ENCODE measurements at places on chromosomes 5 and 9.

DNA sequence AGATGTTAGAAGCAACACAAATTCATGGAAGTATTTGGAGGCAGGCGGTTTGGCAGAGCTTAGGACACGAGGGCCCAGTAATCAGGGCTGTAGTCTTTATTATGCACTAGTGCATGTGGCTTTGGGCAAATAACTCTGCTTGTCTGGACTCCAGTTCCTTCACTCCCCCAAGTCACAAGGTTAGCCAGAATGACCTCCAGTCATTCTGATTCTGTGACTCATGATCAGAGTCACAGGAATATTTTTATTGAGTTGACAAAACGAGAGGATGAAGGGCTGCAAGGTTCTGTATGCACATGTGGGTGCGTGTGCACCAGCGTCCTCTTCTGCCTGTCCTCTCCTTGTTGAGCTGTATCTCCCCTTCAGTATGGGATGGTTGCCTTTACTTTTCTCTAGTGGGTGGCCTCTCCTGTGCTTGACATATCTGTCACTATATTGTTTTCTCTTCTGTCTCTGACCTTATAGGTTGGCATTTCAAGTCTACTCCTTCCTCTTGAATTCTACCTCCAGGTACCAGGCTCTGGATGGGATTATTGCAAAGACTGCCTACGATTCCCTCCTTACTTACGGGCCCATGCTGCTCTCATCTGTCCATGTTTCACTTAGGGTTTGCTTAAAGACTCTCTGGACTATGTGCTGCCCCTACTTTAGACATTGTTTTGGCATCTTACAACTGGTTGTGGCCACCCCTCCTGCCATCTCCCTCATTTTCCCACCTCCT lies 94.6 kb downstream of the KDM4C start:
- no peak for DNase-seq

DNA sequence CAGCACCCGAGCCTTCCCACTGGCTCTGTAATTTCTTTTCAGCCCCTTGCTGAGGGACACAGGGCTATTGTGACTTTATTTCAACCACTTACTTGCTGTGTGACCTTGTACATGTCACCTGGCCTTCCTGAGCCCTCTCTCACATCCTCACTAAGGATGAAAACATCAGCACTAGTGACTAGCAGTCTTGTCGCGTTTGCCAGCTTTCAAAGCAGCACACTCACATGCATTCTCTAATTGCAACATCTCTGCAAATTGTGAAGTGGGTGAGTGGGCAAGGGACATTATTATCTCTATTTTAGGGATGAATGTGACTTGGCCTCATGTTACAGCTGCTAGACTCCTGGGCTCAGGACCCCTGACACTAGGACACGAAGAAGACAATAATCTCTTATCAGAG lies 144.5 kb downstream of the SEC61B start:
- DNase-seq = no peak

DNA sequence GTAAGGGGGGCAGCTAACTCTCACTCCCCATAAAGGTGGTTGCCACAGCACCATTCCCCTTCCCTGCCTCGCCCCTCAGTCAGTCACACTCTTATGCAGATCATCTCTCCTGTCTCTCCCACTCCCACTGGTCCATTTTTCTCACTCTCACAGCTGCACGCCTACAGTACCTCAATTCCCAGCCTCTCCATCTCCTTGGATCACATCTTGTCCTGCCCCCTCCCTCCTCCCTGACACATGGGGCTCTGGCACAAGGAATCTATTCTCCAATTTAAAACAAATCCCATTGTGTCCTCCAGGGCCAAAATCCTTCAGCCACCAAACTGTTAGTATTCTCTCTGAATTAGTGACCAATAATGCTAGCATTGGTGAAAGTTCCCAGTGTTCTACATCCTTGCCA lies 114.4 kb downstream of the AUH start:
- no peak for DNase-seq

DNA sequence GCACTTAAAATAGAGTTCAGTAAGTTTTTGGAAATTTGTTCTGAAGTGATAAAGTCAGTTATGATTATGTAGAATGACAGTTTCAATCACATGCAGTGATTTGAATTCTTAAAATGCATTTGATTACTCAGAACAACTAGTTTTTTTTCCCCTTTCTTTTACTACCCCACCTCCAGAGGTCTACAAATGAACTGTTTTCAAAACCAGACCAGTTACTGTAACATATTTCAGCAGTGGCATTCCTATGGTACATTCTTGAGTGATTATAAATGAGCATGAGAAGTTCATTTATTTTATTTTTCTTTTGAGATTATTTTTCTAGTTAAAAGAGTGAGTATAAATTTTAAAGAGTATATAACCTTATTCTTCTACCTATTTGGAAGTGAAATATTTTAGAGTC lies 71.6 kb downstream of the NNT start:
- DNase-seq = no peak

DNA sequence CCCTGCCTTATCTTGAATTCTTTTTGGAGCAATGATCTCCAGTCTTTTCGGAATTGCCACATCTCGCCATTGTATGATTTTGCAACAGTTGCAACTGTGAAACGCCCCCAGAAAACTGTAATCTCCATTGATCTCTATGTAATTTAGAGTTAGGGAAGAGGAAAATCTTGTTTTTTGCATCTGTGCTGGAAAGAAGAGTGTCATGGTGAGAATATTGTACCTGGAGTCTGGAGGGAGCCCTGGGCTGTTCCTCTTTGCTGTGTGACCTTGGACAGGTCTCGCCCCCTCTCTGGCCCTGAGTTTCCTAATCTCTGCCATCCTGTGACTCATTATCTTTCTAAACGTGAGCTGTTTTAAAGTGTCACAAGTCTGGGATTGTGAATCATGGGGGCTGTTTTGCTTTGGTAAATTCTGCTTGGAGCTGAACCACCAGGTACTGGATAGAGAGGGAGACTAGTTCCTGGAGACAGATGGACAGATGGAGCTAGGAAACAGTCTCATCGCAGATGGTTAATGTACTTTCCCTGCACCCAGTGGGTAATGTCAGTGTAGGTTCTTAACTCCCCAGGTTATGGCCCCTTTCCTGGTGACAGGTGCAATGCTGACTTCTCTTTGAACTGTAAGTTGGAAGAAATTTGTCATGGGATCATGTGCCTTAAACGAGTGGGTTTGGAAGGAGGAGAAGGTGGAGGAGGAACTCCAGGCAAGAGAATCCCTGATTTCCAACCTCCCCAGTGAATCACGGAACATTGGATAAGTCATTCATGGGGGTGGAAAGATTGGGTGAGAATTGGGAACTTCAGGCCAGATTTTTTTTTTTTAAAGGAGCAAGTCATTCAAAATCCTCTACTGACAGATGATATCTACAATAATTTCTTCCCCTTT lies 19.6 kb downstream of the PPARGC1B start:
- DNase-seq = no peak

DNA sequence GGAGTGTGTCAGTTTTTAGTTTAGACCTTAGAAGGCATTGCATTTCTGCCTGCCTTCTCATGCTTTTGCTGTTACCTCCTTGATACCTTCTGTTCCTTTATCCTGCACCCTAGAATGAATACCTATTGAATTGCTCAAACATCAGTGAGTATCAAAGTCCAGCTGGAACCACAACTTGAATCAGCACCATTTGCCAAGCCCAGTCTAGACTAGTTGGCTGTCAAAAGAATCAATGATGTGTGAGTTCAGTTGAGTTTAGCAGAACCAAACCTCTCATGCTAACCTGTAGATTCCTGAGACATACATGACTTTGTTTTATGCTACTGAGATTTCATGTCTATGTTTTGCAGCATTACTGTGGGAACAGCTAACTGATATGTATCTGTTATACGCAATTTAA lies 116.6 kb downstream of the FAM170A start:
- DNase-seq = no peak

DNA sequence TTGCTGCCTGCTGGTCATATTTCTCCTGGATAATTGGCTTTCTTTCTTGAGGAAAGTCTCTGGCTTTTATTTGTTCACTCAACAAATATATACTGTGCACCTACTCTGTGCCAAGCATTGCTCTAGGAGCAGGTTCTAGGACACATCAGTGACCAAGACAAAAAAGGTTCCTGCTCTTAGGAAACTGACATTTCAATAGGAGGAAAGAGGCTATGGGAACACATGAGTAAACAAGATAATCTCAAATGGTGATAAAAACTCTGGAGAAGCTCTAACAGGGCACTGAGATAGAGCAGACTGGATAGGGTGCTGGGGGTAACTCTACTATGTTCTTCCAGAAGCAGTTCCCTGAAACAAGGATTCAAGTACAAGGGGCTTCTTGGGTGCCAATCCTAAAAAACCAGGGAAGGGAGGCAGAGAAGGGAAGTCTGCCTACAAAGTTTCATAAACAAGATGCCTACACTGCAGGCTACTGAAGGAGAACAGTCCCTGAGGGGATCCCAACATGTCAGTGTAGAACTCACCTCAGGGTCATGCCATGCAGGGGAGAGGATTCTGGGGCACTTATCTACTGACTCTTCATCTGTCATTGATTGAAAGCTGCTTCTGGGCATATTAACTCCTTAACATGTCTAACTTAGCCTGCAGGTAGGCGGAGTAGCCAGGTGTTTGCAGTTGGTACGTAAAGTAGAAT lies 181.3 kb downstream of the GRIA1 start:
- DNase-seq = no peak

GRCh38 chr9:133633681-133634080 lies 2.5 kb upstream of the DBH start:
- peak; percentile 71 for DNase-seq

DNA sequence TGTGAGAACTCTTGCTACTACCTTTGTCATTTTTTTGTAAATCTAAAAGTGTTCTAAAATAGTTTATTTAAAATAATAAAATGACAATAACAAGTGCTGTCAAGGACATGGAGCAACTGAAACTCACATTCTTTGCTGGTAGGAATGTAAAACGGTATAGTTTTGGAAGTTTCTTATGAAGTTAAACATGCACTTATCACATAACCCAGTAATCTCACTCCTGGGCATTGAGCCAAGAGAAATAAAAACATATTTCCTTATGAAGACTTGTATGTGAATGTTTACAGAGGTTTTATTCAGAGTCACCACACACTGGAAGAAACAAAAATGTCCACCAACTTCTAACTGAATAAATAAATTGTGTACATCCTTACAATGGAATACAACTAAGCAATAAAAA lies 46.0 kb upstream of the COL15A1 start:
- no peak for DNase-seq

- no peak for DNase-seq
Observed at GRCh38 chr5:75616971-75617621, 5.8 kb downstream of the ANKDD1B start.

DNA sequence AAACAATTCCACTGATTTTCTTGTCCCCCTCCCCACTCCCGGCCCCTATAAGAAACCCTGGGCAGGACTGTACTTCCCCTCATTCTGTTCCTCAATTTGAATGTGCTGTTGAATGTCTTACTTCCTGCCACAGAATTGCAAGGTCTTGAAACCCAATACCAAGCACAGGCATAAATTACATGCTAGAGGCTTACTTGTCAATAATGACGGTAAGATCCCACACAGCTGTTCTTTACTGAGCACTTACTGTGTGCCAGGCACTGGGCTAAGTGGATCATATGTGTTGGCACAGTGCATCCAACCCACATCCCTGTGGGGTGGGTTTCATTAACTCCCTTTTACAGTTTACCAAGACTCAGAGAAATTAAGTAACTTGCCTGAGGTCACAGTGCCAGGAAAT lies 63.4 kb downstream of the MVB12B start:
- no peak for DNase-seq

DNA sequence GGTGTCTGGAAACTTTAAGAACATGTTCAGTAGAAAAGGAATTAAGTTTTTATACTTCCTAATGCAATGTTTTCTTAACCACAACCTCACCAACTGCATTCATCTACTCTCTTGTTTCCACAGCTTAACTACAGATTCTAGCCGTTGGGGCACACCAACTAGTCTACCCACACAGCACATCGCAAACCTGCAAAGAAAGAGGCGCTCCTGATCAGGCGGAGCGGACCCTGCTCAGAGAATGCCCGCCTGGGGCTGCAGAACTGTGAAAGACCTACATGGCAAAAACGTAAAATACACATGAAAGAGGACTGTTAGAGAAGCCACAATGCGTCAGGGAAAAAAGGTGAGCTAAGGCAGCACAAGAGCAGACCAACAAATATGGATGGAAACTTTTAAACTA lies 75.4 kb upstream of the RAPGEF6 start:
- DNase-seq = no peak

GRCh38 chr5:157533011-157533481 lies 42.5 kb downstream of the ADAM19 start:
- DNase-seq = no peak

DNA sequence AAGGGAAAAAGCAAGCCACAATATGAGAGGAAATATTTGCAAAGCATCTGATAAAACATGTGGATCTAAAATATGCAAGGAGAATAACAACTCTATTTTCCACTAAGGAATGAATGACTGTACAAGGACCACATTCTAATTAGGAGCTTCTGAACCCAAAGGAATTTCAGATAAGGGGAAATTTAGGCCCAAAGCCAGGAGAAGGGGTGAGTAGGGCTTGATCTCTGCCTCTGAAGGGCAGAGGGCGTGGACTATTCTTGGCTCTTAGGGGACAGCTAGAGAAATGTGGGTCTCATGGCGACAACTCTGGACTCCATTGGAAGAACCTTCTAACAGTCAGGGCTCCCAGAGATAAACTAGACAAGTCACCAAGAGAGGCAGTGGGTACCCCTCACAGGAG lies 132.7 kb upstream of the GABRP start:
- no peak for DNase-seq

DNA sequence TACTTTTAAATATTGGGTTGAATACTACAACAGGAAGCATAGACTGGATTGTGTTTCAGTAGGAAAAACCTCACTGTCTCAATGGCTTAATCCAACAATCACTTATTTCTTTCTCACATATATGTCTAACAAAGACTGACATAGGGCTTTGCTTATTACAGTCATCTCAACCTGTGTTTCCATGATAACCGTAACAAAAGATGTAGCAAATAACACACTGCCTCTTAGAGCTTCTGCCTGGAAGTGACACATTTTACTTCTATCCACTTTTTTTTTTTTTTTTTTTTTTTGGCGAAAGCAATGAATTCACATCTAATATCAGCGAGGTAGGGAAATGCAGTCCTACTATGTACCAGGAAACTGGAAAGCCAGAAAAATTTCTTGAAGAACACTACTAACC lies 204.9 kb upstream of the CDKN2B start:
- no peak for DNase-seq

DNA sequence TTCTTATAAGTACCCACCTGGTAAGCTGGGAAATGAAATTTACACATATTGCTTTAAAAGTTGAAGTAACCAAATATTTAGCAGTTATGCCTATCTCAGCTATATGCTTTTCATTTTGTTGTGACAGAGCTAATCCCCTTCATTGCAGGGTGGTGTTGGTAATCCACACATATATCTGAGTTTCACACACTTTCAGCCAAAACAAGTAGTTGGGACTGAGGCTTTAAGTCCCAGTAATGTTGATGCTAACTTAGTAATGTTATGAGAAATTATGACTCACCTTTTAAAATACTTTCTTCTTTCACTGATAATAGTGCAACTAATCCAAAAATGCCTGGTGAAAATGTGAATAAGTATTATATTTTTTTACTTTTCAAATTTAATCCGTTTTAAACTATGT lies 19.2 kb upstream of the RICTOR start:
- DNase-seq = no peak

- no peak for DNase-seq
Observed at GRCh38 chr5:72477176-72477575, 30.0 kb downstream of the ZNF366 start.

GRCh38 chr5:57450991-57451876 lies 31.4 kb downstream of the ACTBL2 start:
- no peak for DNase-seq
